ENCODE measurements at places on chromosomes 5 and 9. TPM values are rescaled to one million over a fixed set of nuclear protein-coding genes. Genes with fewer than 3 reads are reported as not detected.

DNA sequence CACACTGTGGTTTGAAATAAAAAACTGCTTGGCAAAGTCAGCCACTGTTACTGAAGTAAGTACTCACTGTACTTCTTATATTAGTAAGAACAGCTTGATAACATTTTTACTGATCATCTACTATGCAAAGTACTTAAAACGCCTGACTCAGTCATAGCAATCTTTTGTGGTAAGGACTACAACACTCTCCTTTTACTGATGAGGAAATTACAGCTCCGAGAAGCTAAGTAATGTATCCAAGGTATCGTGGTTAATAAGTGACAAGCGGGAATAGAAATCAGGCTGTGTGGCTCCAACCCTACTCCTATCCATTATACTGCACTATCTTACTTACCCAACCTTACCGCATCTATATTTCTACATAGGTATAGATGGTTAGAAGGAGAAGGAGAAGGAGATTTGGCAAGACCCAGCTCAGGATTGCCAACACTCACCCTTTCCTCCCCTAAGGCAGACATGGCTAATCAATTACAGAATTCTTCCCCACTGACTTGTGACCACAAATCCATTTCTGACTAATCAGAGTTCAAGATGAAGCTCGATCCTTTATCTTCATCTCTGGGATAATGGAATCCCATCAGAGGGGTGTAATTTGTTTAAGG, 281.4 kb downstream of the SPOCK1 start:
- DNase-seq = no peak

DNA sequence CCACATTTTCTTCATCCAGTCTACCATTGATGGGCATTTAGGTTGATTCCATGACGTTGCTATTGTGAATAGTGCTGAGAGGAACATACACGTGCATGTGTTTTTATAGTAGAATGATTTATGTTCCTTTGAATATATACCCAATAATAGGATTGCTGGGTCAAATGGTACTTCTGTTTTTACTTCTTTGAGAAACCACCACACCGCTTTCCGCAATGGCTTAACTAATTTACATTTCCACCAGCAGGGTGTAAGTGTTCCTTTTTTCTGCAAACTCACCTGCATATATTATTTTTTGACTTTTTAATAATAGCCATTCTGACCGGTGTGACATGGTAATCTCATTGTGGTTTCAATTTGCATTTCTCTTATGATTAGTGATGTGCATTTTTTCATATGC, 82.2 kb upstream of the RFX3 start:
- no peak for DNase-seq

GRCh38 chr5:143341807-143342570, 61.5 kb downstream of the NR3C1 start:
- no peak for DNase-seq

DNA sequence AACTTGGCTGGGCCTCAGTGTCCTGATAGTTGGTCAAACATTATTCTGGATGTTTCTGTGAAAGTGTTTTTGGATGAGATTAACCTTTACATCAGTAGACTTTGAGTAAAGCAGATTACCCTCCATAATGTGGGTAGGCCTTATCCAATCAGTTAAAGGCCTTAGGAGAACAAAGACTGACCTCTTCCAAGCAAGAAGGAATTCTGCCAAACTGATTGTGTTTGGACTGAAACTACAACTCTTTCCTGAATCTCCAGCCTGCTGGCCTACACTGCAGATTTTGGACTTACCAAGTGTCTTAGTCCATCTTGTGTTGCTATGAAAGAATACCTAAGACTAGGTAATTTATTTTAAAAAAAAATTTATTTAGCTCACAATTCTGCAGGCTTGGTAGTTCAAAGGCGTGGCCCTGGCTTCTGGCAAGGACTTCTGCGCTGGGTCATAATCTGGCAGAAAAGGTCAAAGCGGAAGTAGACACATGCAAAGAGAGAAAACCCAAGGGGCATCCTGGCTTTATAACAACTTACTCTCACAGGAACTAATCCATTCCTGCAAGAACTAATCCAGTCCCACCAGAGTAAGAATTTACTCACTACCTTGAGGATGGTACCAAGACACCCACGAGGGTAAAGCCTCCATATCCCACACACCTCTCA, 8.6 kb upstream of the ARHGEF37 start:
- no peak for DNase-seq

Gene AQP3
- 19.5 TPM for polyA plus RNA-seq

Gene FBLL1
- 0.46 TPM for polyA plus RNA-seq

- DNase-seq = peak; percentile 69
Observed at GRCh38 chr5:175021841-175022625, 297.7 kb downstream of the MSX2 start.
